ENCODE measurements at places on chromosomes 13 and 19.
A peak's percentile ranks its signal among the peaks of the same experiment; 100 is the strongest.

DNA sequence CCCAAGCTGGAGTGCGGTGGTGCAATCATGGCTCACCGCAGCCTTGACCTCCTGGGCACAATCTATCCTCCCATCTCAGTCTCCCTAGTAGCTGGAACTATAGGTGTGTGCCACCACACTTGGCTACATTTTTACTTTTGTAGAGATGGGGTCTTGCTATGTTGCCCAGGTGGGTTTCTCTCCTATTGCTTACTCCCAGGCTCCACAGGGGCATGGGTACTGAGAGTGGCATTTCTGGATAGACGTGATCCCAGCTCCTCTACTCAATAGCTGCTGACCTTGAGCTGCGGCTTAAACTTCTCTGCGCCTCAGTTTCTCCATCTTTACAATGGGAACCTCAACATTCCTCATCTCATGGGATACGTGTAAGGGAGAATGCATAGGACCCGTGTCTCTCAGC, 11.6 kb downstream of the MVB12A start:
- no peak for DNase-seq

GRCh38 chr19:12751635-12752034, at the start of gene BEST2:
Gene BEST2, plus strand, starts transcription at chr19:12751791. Its CDS starts 802 bp downstream, at chr19:12752593.
- no peak for DNase-seq

GRCh38 chr19:17393002-17393401, 994 bp downstream of the CCDC194 start:
- DNase-seq, result no peak

- no peak for DNase-seq
Observed at GRCh38 chr19:38203197-38203596, 20.8 kb downstream of the DPF1 start.

GRCh38 chr13:79802389-79803085, 321.6 kb downstream of the NDFIP2 start:
- DNase-seq, result no peak

DNA sequence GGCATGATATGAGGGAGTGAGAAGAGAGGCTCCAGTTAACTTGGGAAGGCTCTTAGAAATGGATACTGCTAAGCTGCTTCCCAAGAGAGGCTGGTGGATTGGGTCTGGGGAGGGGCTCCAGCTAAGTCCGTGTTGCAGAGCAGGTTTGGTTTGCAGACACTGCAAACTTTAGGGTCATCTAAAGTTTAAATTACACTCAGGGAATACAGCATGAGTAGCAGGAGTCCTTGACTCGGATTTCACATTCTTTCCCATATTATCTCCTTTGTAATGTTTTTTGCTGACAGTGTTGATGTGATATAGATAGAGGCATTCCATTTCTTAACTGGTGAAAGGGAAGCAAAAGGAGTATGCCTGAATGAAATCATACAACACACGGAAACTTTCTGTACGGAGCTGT, 31.9 kb downstream of the SGCG start:
- no peak for DNase-seq

- DNase-seq, result no peak
Observed at GRCh38 chr13:59587971-59588716, 575.6 kb downstream of the DIAPH3 start.

DNA sequence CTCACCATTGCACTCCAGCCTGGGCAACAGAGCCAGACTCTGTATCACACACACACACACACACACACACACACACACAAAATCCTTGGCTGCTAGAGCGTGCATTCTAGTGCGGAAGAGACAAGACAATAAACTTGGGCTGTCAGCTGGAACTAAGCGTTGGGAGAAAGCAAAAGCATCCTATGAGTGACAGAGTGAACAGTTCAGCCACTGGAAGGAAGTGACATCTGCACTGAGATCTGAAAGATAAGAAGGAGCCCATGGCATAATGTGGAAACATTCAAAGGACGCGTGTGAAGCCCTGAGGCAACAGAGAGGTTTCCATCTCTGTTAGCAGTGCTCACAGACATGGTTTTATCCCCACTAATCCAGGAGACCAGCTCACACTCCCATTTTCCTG, 3.5 kb upstream of the SLC1A5 start:
- DNase-seq, result no peak

GRCh38 chr19:24140099-24140498, 53.1 kb downstream of the ZNF254 start:
- DNase-seq, result peak; percentile 83

- no peak for DNase-seq
Observed at GRCh38 chr19:1653300-1653628, 849 bp upstream of the TCF3 start.

GRCh38 chr13:97257800-97258799, 36.0 kb downstream of the MBNL2 start:
- no peak for DNase-seq

- DNase-seq, result no peak
Observed at GRCh38 chr13:74389056-74389455, 254.9 kb upstream of the KLF12 start.
